Naive B cell (primary cell): ENCODE measurements at places on chromosomes 13 and 19.

- DNase-seq: no peak
These were observed 1219.5 kb upstream of the PCDH20 start for GRCh38 chr13:62635161-62635560.

- no peak for DNase-seq
These were observed 38.2 kb upstream of the FLT1 start for GRCh38 chr13:28533125-28533436.

DNA sequence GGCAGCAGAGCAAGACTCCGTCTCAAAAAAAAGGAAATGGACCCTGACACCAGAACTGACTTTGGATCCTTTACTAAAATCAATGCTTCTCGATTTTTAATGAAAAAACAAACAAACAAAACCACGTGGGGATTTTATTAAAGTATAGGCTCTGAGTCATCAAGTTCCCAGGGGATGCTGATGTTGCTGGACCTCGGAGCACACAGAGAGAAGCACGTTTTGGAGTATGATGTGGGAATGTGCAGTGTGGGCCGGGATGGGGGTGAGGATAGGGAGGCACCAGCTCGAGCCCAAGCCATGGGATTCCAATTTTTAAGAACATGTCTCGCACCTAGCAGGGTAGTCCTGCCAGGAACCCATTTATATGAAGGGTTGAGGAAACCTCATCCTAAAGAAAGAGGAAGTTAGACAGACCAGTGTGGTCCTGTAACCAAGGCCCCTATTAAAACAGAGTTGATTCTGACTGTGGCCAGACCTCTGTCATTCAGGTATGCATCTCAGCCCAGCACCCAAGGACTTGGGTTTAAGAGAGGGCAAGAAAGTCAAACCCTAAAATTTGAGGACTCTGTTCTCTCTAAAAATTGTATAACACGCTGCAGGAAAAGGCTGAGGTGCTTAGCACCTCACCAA, 6.4 kb downstream of the FLT1 start:
- DNase-seq: no peak

GRCh38 chr13:42707586-42707985, 73.8 kb upstream of the FAM216B start:
- DNase-seq: no peak

DNA sequence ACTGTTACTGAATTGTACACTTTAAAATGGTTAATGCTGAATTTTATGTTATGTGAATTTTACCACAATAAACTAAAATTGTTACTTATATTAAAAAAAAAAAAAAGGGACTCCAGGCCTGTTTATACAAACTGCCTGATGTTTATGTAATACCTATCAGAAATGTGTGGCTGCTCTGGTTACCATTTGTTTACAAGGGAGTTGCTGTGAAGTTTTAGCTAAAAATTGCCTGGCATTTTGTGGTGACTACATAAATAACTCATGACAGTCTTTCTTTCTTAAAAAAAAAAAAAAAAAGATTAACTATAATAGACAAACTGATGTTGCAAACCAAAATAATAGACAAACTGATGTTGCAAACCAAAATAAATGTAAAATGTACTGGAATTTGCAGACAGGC, 71.8 kb downstream of the CDADC1 start:
- no peak for DNase-seq

DNA sequence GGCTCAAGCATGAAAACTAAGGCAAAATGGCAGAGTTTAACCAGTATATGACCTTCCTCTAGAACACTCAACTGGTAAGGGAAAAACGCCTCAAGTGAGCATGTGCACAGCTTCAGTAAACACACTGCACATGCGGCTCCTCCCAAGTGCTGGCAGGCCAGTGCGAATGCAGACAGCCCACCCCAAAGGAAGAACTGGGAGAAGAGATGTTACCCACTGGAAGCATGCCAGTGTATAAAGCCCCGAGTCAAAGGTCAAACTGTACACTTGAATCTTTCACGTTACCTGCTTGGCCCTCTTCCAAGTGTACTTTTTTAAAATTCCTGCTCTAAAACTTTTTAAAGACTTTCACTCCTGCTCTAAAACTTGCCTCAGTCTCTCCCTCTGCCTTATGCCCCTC, 19.2 kb upstream of the RCBTB1 start:
- DNase-seq: no peak

GRCh38 chr13:101627556-101627943, 175.1 kb downstream of the ITGBL1 start:
- no peak for DNase-seq

- no peak for DNase-seq
These were observed 305.8 kb downstream of the MTUS2 start for GRCh38 chr13:29125934-29126424.

- DNase-seq: no peak
These were observed 39.7 kb upstream of the RNF113B start for GRCh38 chr13:98216711-98217285.

GRCh38 chr19:3398114-3398899, 31.9 kb downstream of the NFIC start:
- DNase-seq: no peak

GRCh38 chr13:57286511-57287098, 119.6 kb downstream of the PRR20E start:
- no peak for DNase-seq

DNA sequence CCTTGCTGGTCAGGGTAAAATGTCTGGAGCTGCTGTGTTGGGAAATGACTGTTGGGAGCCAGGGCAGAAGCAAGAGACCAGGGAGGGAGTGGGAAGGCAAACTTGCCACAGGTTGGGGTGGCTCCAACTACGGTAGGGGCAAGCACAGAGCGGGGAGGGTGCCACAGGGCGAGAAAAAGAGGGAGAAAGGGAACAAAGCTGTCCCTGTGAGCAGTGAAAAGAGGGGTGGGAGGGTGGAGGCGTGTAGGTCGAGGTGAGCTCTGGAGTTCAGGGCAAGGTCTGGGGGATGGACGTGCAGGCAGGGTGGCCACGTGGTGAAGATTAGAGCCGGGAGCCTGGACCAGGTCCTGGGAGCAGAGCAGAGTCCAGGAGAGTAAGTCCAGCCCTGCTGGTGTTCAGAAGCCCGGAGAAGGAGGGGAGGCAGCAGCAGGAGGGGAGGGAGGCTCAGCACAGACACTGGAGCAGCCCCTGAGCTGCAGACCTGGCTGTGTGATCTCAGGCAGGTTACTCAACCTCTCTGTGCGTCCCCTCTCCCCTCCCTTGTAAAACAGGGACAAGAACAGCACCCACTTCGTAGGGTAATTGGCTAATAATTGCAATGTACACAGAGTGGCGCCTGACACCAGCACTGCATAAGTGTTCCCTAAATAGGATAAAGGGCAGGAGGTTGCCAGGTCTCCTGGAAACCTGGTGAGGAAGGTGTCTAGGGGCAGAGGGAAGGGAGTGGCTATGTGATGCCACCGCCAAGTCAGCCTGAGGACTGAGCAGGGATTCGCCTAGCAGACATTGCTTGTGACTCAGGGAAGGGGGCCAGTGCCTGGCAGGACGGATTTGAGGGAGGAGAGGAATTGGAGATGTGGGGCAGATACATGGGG, 3.2 kb upstream of the POLR2E start:
- DNase-seq: no peak

DNA sequence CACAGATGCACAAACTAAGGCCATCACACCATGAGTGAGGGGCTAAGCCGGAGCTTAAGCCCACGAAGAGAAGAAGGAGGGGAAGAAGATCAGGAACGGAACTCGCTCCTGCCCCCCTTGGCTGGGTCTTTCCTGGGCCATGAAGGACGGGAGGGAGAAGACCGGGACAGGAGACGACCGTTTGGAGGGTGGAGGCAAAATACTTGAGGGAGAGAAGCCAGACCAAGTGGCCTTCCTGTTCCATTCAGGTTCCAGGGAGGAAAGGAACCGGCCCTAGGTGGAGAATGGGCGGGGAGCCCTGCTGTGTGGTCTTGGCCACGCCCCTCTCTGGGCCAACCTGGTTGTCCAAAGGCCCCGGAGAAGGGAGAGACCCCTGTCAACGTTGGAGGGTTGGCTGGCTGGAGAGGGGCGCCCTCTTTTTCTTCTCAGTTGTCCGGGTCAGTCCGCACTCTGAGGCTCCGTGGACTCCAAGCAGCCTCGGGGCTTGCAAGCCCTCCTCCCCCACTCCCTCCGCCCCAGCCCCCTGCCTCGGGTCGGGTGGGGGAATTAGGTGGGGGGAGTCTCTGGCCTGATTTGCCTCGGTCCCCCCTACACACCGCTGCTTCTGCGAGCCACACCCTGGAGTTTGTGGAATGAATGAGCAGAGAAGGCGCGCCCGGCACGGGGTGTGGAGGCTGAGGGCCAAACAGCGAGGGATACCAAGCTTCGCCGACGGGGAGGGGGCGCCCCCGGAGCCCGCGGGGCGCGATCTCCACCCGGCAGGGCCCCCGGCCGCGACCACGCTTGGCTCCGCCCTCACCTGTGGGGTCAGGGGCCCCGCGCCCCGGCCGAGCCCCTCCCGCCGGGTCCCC, 757 bp downstream of the FBN3 start:
- DNase-seq: no peak

- DNase-seq: no peak
These were observed 748 bp downstream of the LHFPL6 start for GRCh38 chr13:39602277-39602613.

GRCh38 chr19:16559780-16560276, 12.4 kb downstream of the SLC35E1 start:
- no peak for DNase-seq

- no peak for DNase-seq
These were observed 16.3 kb downstream of the DCUN1D2 start for GRCh38 chr13:113474179-113474578.
